Left lobe of liver (tissue), 2 donors: ENCODE measurements at places on chromosomes 3 and 15. TPM values are rescaled to one million over a fixed set of nuclear protein-coding genes. Genes with fewer than 3 reads are reported as not detected.

- DNase-seq = no peak
Observed at GRCh38 chr3:176032043-176032442, 1165.2 kb downstream of the TBL1XR1 start.

SNTN gene
- not detected for total RNA-seq

DNA sequence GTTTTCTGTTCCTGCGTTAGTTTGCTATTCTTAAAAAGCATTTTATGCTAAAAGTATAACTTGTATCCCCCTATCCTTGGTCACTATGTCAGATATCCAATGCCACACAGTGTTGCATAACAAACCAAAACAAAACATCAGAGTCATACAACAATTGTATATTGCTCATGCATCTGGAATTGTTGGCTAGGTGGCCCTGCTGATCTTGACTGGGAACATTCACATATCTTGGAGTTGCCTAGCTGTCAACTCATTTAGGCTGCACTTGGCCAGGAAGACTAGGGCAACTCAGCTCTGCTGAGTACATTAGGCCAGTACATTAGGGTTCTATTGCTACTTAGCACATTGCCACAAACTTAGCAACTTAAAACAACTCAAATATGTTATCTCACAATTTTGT, 706.5 kb upstream of the UBE2E2 start:
- DNase-seq = no peak

GABRB3 gene
- total RNA-seq = 3.0 TPM

- DNase-seq = no peak
Observed at GRCh38 chr15:88015228-88015860, 241.2 kb downstream of the NTRK3 start.

- no peak for DNase-seq
Observed at GRCh38 chr3:11300970-11301369, 28.8 kb downstream of the ATG7 start.

TRNT1 gene
- total RNA-seq = 8.0 TPM

- DNase-seq = no peak
Observed at GRCh38 chr3:194206320-194206719, 70.4 kb downstream of the HES1 start.

DNA sequence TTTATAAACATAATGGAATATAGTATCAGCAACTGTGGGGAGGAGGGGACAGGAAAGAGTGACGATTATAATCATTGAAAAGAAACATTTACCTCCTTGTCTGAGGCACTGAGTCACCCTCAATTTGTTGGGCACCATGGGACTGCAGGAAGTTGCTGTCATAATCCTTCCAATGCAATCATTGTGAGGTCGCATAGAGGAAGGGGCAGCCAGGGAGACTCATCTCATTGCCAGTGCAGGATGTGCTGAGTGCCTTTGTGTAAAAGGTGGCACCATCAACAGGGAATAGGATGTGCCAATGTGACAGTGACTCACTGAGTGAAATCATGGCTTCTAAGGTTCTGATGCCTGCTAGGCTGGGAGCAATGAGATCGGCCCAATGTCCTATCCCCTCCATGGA, 300.4 kb upstream of the ADAMTS9 start:
- DNase-seq = no peak

- no peak for DNase-seq
Observed at GRCh38 chr3:30658328-30659052, 52.1 kb downstream of the TGFBR2 start.

DNA sequence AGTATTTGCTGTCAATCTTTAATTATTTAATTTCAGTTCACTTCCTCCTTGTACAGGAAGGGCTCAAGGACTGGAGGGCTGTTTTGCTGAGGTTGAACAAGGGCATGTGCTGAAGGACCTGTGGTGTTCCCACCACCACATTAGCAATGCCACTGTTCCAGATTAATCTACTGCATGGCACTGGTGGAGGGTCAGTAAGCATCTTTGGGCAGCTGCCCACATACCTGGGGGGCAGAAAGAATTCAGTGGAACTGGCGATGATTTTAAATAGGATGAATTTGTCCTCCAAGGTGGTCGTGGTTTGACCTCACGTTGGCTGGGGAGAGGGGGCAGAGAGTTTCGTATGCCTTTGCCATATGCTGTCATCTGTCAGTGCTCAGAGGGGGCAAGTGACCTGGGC, 244.8 kb downstream of the TLE3 start:
- no peak for DNase-seq

DNA sequence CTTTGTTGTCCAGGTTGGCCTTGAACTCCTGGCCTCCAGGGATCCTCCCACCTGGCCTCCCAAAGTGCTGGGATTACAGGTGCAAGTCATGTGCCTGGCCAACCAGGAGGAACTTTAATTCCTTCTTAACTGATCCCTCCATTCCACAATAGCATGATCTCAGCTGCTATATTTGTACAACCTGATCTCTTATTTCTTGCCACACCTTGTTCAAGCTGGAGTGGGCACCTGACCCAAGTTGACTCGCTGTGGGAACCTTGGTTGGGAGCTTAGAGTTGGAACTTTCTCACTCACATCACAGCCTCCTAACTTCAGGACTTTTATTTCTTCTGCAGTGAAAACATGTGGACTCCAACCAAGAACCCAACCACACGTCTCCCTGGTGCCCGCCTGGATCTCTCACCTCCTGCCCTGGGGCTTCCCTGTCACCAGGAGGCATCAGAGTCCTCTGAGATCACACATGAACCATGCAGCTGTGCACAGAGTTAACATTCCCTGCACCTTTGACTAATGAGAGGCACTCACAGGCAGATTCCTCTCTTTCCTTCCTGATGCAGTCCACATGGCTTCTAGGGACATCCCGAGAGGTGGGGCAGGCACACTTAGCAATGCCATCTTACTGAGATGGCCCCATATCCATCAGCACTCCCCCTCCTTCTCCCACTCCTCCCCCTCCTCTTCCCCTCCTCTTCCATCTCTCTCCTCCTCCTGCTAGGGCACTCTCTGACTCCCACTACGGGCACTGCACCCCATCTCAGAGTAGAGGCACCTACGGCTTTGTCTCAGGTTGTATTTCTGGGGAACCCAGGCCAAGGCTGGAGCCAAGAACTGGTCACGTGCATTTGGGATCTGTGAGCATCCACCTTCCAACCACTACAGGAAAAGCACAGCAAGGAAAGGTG, 9.7 kb upstream of the CYFIP1 start:
- DNase-seq = no peak

USF3 gene
- 17.9 TPM for total RNA-seq

- DNase-seq = no peak
Observed at GRCh38 chr15:50137330-50137761, 18.3 kb upstream of the ATP8B4 start.

- DNase-seq = no peak
Observed at GRCh38 chr15:36617529-36618196, 38.2 kb downstream of the CDIN1 start.

- DNase-seq = no peak
Observed at GRCh38 chr15:28105793-28106192, 6.7 kb upstream of the OCA2 start.
